ENCODE measurements at places on chromosomes 2 and 18. TPM values are rescaled to one million over a fixed set of nuclear protein-coding genes. Genes with fewer than 3 reads are reported as not detected.

Gene C2orf81
- total RNA-seq = 1.6 TPM

Gene PID1
- 1.5 TPM for total RNA-seq

Gene MLPH
- total RNA-seq = 1.1 TPM

Gene RESP18
- total RNA-seq = not detected

Gene CTAGE1
- total RNA-seq = not detected

Gene PDE1A
- total RNA-seq = not detected

Gene HRH4
- total RNA-seq = not detected

Gene SLC5A7
- not detected for total RNA-seq

Gene GPR75
- total RNA-seq = 0.81 TPM

Gene CCDC102B
- 5.3 TPM for total RNA-seq

Gene PRSS56
- not detected for total RNA-seq

Gene ZSWIM2
- not detected for total RNA-seq

Gene MC5R
- not detected for total RNA-seq

Gene CRYGD
- 5.5 TPM for total RNA-seq

Gene UGT1A4
- not detected for total RNA-seq

Gene RAX
- not detected for total RNA-seq

Gene C2orf80
- total RNA-seq = not detected

Gene DNAH6
- total RNA-seq = 0.04 TPM

Gene ACVR1C
- 1.0 TPM for total RNA-seq

Gene PCARE
- not detected for total RNA-seq

Gene GREB1
- total RNA-seq = 16.9 TPM

Gene ABCA12
- not detected for total RNA-seq

Gene CXCR1
- not detected for total RNA-seq

Gene DCDC2C
- total RNA-seq = not detected

Gene UPP2
- not detected for total RNA-seq

Gene HOXD10
- not detected for total RNA-seq

Data from H7 (cell line).